Fibroblast of villous mesenchyme (primary cell): ENCODE measurements at places on chromosomes 2 and 18. TPM values are rescaled to one million over a fixed set of nuclear protein-coding genes. Genes with fewer than 3 reads are reported as not detected.

The AQP4 gene
- total RNA-seq: not detected in 2 replicates

The YES1 gene
- total RNA-seq: 87.7 and 99.2 TPM in 2 replicates

The TMEM214 gene
- total RNA-seq: 57.7 and 70.4 TPM in 2 replicates

The HPCAL1 gene
- total RNA-seq: 51.5 and 60.0 TPM in 2 replicates

The LIPG gene
- 0.86 and 1.3 TPM in 2 replicates for total RNA-seq

The B3GNT7 gene
- 0.43 and 0.64 TPM in 2 replicates for total RNA-seq

GRCh38 chr18:47978141-47978540 lies 47.7 kb upstream of the SMAD2 start:
- no peak for DNase-seq

DNA sequence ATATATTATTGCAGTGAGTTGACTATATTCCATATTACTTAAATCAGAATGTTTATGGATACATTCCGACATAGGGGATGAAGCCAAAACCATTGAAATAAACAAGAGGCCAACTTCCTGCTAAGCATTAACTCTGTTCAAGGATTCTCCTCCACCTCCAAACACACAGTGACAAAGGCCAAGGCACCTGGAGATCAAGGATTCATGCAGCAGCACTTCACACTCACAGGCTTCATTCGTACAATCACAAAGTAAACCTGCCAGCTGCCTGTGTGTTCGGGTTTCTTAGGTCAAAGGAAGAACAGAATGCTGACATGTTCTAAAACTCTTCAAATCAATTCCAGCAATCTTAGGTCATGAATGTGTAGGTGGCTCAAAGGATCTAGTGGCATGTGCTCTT lies 22.8 kb downstream of the WDFY1 start:
- DNase-seq: no peak

DNA sequence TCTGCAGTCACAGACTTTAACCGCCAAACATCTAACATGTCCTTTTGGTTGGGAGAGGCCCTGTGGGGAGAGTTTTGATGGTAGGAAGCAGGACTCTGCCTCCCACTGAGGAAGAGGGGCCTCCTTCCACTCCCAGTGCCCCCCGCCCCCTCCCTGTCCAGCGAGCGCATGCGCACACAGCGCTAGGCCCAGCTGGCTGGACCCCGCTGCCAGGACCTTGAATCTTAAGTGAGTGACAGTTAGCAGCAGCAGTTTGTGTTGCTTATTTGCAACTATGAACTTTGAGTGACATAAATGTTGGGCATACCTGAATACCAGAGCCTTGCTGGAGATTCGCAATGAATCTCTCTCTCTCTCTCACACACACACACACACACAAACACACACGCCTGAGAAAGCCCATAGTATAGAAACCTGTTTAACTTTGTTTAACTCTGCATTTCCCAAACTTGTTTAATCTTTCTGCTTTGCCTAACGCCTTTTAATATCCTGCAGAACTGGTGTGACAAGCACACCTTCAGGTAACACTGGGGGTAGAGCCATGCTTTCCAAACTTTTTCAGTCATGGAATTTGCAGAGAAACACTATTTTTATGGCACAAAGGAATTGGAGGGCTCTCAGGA lies 134.6 kb upstream of the SMAD2 start:
- DNase-seq: no peak

DNA sequence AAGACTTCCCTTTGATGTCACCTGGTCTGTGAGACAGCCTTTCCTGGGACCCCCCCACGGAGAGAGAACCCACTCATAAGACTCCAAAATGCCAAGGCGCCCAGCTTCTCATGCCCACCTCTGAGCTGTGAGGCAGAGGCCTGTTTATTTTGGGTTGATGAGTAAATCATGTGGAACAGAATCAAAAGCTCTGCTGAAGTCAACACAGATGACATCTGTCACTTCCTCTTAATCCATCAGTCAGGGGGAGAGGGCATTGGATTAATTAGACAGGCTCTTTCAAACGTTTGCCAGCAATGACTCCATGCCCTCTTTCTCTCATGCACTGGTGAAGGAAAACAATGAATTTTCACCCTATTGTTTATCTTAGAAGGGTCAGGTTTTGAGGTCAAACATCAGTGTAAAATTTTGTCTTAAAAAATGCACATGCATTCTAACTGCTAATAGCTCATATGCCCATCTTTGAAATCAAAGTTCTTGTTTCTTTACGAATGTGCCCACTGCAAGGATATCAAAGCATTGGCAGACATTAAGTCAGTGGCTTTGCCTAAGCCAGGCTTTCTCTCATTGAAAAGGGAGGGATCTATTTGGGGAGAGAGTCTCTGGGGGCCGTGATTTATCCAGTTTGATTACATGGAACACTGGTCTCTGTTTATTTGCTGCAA lies 184.1 kb downstream of the ACKR3 start:
- DNase-seq: no peak

GRCh38 chr2:26169681-26170414 lies 3.0 kb upstream of the GAREM2 start:
- DNase-seq: no peak

GRCh38 chr2:35184471-35184870 lies 1171.1 kb upstream of the CRIM1 start:
- no peak for DNase-seq

DNA sequence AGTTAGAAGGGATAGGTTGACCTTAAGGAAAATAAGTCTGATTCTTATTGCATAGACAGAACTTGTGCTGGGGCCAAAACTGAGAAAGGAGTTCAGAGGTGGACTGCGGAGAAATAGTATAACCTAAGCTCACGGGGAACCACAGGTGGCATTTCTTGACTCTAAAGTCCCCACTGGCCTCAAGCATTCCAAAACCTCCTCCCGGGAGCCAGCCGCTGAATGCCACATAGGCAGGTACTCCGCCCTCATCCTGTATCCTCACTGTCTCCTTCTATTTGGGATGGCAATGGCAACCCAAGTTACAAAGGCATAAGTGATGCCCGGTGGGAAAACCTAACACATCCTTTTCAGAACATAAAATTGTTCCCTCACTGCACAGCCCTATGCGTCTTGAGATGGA lies 173.0 kb downstream of the SP3 start:
- no peak for DNase-seq

- DNase-seq: peak; percentile 99
These were observed 4.7 kb upstream of the HPCAL1 start for GRCh38 chr2:10297959-10298531.

- DNase-seq: no peak
These were observed 49.0 kb upstream of the DSG1 start for GRCh38 chr18:31268985-31269406.
